ENCODE measurements at places on chromosomes 12 and 14. TPM values are rescaled to one million over a fixed set of nuclear protein-coding genes. Genes with fewer than 3 reads are reported as not detected.

DNA sequence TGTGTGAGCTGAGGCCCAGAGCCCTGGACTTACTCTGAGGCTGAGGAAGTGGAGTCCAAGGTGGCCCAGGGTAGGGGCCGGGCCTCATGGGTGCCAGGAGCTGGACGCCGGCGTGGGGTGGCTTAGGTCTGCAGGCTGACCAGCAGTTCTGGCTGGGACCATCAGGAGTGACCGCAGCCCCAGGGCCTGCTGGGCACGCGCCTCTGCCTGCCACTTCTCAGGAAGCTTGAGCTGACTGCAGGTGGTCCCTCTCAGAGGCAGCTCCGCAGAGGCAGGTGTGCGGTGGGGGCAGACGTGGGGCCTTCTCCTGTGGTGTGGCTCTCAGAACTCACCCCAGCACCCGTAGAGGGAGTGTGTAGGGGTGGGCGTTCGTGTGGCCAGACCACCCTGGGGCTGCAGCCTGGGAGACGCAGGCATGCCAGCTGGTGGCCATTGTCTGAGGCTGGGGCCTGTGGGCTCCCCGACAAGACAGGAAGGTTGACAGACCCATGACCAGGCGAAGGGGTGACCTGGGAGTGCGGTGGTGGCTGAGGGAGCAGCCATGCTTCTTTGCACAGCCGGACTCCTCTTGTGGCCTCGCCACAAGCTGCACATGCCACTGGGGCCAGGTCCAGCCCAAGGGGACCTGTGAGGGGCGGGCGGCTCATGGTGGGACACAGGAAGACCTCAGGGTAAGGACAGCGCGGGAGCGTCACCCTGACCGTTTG is 40.0 kb upstream of the TEX22 start:
- no peak for DNase-seq

ERGIC2 gene
- 43.7 TPM for total RNA-seq

- no peak for DNase-seq
These were observed 92.7 kb downstream of the DIP2B start for GRCh38 chr12:50597200-50598195.

TMPRSS12 gene
- not detected for total RNA-seq

DNA sequence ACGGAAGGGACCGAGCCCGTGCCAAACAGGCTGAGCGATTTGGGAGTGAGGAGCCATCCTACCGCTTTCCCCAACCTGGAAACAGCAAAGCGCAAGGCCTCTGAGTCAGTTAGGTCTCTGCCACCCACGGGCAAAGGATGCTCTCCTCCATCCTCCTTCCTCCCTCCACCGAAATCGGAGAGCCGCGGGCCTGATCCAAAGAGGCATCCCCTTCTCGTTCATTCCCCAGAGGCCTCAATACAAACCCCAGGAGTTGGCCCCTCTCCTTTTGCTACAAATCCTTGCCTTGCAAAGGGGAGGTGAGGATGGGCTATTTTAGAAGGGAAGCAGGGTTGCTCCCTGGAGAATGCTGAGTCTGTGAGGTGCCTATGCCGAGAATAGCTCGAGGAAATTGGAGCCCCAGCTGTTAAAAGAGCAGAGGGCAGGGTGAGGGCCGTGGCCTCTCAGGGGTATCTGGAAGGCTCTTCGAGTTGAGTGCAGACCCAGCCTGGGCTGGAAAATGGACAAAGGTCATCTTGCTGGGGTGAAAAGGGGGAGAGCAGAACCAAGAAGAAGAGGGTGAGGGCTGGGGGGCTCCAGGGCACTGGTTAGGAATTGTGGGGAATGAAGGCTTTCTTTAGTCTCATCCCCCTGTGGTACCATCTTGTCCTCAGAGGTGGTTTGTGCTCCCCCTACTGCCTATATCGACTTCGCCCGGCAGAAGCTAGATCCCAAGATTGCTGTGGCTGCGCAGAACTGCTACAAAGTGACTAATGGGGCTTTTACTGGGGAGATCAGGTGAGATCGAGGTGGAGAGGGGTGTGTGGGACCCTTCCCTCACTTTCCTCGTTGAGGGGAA is 1.1 kb downstream of the TPI1 start:
- DNase-seq = no peak

- DNase-seq = no peak
These were observed 12.2 kb upstream of the NID2 start for GRCh38 chr14:52080808-52081755.

MIP gene
- total RNA-seq = not detected

OR8S1 gene
- not detected for total RNA-seq

- no peak for DNase-seq
These were observed 24.5 kb downstream of the HRK start for GRCh38 chr12:116856729-116857128.

DNA sequence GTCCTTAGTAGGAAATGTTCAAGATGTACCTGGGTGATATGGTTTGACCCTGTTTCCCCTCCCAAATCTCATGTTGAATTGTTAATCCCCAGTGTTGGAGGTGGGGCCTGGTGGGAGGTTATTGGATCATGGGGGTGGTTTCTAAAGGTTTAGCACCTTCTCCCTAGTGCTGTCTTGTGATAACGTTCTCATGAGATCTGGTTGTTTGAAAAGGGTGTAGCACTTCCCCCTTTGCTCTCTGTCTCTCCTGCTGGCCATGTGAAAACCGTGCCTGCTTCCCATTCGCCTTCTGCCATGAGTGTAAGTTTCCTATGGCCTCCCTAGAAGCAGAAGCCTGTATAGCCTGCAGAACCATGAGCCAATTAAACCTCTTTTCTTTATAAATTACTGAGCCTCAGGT is 353.0 kb upstream of the SFSWAP start:
- DNase-seq = no peak

DNA sequence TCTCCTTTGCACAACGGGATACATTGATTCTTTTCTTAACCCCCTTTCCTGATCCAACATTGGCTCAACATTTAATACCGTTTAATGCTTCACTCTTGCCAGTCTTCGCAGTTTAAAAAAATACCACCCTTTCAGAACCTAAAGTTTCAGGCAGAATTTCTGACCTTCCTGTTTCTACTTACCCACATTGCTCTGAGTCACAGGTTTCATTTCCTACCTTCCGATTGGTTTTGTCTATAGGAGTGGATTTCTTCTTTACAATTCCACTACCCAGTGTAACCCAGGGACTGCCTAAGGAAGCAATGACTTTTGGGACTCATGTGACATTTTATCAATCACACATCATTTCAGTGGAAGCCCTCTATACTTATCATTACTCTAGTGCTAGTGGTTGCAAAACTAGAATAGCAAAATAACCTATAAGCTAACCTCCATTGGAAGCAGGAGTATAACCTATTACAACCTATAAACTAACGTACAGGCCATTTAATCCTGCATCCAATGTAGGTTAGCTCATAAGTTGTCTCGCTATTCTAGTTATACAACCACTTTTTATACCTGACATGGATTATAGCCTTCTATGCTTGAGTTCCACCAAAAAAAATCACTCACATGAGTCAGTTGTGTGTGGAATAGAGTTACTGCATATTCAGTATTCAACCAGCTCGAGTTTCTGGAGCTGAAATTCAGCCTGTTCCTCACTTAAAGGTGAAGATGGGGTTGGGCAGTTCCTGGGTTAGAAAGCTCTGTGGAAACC is 64.9 kb upstream of the KITLG start:
- no peak for DNase-seq

- no peak for DNase-seq
These were observed 27.9 kb downstream of the ESR2 start for GRCh38 chr14:64266239-64266638.

DNA sequence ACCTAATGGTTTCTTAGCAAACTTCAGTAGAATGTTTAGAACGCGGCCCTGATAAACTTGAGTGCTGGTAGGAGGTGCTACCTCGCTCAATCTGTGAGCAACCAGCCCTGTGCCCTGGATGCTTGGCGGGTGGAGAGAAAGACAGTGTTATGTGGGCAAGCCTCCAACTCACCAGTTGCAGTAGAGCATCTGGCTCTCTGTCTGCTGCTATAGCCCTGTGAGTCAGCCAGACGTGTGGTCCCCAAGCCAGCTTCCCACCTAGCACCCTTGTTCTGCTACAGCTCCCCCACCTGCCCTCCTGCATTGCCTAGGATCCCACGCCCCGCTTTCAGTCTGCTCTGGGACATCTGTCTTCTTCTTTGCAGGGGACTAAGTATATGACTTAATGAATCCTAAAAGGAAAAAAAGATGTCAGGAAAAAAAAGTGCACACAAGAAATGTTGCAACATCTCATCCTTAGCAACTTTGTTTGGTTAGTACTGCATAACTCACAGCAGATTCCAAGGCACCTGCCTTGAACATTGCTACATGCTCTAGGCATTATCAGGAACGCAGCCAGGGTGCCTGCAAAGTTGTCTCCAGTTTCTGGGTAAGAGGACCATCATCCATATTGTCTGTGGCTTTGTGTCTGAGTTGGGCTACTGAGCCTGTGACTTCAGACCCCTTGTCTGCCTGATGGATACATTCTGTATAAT is 13.6 kb downstream of the SNRNP35 start:
- DNase-seq = no peak

ADCY4 gene
- total RNA-seq = 2.4 TPM

- DNase-seq = no peak
These were observed 12.5 kb downstream of the ISM2 start for GRCh38 chr14:77485901-77486678.

DNA sequence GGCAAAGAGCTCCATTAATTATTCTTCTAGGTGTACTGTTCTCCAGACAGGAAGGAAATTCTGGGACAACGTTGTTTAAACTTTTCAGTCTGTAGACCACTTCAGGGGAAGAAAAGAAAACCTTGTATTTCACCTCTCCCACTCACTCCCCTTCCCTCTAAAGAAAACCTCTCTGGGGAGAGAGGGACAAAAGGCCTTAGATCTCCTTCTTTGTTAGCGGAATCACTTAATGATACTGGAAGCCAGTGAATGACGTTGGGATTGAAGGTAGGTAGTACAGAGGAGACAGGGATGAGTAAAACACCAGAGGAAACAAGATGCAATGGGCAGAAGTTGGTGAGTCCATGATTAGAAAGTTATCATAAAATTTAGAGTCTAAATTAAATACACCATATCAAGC is 38.7 kb upstream of the SGPP1 start:
- no peak for DNase-seq

- no peak for DNase-seq
These were observed 4.2 kb downstream of the HSPB8 start for GRCh38 chr12:119182701-119183493.

DNA sequence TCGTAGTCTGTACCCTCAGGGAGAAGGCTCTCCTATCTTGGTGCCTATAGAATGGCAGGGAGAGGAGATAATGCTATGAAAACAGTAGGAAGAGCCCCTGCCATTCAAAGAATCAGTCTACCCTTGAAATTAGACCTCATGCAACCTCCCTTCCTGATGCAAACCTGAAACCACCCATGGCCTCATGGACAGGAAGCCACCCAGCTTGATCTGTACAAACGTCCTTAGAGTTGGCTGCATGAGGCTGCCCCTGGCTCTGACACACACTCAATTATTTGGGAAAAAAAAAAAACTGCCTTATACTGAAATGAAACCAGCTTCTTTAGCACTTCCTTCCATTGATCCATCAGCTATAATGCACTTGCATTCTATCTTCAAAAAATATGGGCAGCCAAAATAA is 116.6 kb upstream of the BCL2L14 start:
- DNase-seq = no peak

KRT2 gene
- not detected for total RNA-seq

DNA sequence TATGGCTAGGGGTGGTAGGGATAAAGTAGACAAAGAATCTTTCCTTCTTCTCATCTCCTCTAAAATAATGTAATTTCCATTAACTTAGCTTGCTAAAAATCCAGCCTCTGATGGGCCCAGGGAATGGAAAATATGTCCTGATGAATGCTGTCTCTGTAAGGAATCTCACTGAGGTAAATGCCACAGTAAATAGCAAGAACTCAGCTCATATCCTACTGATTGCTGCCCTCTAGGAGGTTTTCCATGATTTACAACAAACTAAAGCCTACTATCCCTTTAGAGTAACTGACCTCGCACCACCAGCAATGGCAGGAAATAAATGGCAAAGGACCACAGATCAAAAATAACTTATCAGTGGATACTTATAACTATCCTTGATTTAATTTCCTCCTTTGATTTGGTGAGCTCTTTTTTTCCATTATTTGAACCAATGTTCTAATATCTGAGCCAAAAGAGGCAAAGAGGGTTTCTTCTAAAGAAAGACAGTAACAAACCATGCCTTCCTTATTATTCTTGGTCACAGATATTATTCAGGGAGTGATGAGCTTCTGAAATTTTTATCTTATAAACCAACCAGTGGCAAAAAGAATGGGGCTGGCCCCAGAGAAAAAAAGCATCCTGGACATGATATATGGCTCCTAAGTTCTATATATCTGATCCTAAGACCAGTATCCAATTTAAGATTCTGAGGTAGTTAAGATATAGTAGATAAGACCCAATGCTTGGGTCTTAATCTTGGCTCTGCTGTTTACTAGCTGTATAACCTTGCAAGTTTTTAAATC is 43.8 kb downstream of the SENP1 start:
- DNase-seq = no peak

- no peak for DNase-seq
These were observed 97.7 kb downstream of the ESRRB start for GRCh38 chr14:76473481-76474263.

DNA sequence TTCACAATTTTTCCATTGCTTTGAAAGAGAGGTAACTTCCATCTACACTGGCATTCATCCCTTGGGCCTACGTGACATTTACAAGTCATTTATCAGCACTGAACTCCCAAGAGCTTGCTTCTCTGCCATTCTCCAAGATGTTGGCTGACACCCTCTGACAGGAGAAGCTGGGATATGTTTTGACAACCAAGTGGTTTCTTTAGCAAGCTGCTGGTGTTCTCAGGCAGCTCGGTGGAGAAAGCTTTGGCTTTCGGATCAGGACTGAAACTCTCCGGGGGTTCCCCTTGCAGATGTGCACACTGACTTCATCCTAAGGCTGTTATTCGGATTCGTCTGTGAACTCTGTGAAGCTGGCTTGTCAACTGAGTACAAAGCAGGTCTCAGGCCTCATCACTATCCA is 15.7 kb downstream of the KCNA5 start:
- DNase-seq = no peak

- DNase-seq = no peak
These were observed 98.0 kb upstream of the RTL1 start for GRCh38 chr14:101001311-101002069.

GRCh38 chr12:64696080-64696741 is 63.0 kb downstream of the GNS start:
- DNase-seq = no peak

DNA sequence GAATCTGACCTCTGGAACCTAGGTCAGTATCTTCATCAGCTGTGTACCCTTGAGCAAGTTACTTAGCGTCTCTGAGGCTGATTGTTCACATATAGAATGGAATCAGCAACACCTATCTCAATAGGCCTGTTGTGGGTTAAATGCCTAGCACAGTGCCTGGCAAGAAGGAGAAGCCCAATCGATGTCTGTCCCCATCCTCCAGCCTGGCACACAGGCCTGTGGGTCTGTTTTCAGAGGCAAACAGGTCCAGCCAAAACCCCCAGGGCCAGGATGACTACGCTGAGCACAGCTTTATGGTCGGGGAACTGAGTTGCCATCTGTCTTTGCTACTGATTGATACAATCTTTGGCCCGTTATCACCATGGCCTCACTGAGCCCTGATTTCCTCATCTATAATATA is 89.2 kb downstream of the NUAK1 start:
- no peak for DNase-seq

- no peak for DNase-seq
These were observed 34.5 kb downstream of the PRKCH start for GRCh38 chr14:61355892-61356325.

GRCh38 chr12:132366341-132366861 is 37.0 kb upstream of the GALNT9 start:
- no peak for DNase-seq
